ENCODE measurements at places on chromosomes 5 and 9.

DNA sequence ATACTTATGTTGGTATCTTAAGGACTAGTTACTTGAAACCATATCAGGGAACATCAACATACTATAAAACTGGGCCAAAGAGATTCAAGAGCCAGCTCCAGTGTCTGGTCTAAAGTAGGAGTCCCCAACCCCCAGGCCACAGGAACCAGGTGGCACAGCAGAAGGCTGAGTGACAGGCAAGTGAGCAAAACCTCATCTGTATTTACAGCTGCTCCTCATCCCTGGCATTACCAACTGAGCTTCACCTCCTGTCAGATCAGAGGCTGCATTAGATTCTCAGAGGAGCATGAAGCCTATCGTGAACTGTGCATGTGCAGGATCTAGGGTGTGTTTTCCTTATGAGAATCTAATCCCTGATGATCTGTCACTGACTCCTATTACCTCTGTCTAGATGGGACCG, 581.6 kb upstream of the CDH9 start:
- DNase-seq: no peak

- peak; percentile 46 for DNase-seq
These were observed 69.3 kb downstream of the SNX30 start for GRCh38 chr9:112819635-112820496.

DNA sequence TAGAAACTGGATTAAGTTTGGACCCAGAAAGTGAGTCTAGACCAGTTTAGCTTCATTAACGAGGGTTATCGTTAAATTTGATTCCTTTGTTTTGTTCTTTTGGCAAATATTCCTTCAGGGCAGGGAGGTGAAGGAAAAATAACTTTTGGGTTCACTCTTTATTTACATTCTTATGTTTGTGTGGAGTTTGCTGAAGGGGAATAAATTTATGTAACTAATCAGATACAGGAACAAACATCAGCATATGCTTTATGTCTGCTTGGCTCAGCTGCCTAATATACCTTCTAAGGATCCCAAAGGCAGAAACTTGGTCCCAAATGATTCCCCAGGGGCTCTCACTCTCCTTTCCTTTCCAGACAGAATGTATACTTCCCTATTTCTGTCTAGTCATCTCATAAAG, 132.4 kb downstream of the MCTP1 start:
- no peak for DNase-seq

DNA sequence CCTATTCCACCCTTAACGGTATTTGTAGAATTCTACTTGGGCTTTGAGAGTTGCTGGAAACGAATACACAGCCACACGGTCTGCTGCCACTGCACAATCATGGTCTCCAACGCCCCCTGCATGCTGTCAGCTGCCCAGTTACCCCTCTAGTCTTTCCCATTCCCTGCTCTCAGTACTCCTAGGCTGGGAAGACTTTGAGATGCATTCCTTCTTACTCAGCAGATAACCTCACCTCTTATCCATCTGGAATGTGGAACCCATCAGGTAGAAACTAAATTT, 92.8 kb downstream of the ANKH start:
- no peak for DNase-seq

DNA sequence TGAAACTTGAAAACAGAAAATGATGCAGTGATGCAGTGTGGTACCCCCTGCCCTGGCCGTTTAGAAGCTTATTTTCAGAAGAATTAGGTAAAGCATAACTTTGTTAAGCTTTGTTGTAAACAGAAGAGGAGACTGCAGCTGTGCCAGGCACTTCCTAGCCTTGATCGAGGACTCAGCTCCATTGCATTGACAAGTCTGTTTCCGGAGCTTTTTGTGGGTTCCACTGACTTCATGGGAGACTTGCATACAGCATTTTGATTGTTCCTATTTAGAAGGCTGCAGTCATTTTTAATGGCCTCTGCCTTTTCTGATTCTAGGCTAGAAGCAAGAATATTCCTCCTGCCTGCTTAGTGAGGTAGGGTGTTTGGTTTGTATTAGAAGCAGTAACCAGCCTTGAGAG, 12.3 kb downstream of the MVB12B start:
- DNase-seq: no peak

- no peak for DNase-seq
These were observed 57.3 kb downstream of the TRIP13 start for GRCh38 chr5:949815-950560.

DNA sequence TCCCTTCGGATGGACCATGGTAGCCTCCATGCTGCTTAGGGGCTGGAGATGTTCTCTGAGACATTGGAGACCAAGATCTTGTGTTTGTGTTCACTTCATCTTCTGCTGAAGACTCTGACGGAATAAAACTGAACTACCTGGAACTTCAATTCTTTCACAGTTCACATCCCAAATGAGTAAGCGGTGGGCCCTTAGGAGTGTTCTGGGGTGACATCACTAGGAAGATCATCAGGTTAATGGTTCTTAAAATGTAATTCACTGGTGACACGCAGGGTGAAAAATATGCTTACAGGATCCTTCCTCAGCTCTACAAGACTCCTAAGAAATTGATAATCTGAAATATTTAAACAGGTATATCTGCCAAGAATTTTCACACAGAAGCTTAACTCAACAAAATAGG, 561.5 kb downstream of the SEMA5A start:
- DNase-seq: no peak

GRCh38 chr9:134916161-134916665, 1.5 kb downstream of the FCN1 start:
- no peak for DNase-seq

- no peak for DNase-seq
These were observed 11.6 kb upstream of the NTNG2 start for GRCh38 chr9:132150256-132150655.

- DNase-seq: no peak
These were observed 3.3 kb downstream of the SLC23A1 start for GRCh38 chr5:139379626-139380449.

DNA sequence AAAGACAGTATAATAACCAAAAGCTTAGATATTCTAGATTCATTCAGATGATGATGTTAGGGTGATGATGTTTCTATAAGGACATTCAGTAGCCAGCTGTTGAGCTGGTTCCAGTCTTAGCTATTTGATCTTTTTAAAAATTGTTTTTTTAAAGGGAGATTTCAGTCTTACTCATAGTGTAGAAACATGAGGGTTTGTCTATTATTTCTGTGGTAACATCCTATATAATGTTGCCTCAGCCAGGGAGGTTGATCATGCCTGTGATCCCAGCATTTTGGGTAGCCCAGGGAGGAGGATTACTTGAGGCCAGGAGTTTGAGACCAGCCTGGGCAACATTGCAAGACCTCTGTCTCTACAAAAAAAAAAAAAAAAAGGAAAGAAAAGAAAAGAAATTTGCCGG, 167.8 kb downstream of the DOCK2 start:
- DNase-seq: no peak

DNA sequence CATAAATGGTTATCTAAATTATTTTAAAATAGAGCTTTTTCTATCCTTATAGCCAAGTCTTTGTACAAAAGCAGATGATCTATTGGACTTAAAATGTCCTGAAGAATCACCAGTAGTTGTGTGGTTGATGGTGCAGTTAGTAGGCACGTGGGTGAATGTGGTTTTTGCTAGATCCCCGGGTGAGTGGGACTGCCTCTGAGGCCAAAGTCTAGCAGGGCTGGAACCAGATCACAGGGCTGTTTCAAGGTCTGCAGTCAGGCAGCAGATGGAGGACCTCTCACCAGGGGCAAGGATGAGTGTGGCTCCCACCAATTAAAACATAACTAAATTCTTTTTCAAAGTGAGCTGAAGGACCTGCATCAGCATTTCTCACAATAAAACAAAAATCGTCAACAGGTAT, 604.7 kb upstream of the FTMT start:
- no peak for DNase-seq

DNA sequence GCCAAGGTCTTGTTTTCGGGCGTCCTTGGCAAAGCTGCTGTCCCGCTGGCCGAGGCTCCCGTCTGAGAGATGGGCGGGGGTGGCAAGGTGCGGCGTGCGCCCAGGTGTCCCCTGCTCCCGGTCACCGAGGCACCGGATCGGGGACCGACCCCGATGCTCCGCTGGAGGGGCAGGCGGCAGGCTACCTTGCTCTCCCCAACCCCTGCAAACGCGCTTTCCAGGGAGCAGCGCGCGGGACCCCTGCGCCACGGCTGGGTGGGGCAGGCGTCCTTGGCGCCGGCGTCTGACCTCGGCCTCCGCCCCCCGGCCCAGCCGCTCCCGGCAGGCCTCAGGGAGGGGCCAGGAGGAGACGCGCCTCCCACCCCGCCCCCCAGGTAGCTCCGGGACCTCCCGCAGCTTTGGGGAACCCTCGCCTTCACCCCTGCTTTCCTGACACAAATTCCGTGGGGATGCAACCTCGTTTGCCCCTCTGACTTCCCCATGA, 551 bp downstream of the N4BP3 start:
- no peak for DNase-seq

GRCh38 chr5:168818558-168818957, 239.4 kb upstream of the PANK3 start:
- DNase-seq: no peak

DNA sequence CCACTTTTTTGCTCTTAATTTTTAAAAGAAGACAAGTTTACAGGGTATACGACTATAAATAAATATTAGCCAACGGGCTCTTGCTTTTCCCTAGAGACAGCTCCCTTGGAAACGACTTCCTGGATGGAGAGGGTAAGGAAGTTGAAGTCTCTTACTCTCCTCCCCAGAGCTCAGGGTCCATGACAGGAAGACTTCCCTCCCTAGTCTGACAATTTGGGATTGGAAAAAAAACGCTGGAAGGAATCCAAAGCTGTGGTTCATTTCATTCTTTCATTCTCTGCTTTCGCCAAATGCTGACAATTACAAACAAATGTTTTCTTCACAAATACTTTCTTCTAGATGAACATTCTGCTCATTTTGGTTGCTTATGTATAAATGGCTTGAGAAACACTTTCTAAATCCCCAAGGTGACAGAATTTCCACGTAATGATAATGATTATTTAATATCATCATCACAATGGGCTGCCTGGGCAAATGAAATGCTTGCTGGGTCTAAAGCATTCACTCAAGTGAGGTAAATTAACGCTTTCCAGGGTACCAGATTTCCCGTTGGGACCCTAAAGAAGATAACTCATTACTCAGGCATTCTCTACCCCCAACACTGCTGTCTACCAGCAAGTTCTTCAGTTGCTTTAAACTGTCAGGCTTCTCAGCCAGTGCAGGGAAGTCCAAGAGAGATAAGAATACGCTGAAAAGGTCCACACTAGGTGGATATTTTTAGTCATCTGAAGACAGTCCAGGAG, 139.8 kb upstream of the SLC30A5 start:
- DNase-seq: peak; percentile 28

GRCh38 chr5:159345861-159346260, 15.6 kb upstream of the IL12B start:
- no peak for DNase-seq

DNA sequence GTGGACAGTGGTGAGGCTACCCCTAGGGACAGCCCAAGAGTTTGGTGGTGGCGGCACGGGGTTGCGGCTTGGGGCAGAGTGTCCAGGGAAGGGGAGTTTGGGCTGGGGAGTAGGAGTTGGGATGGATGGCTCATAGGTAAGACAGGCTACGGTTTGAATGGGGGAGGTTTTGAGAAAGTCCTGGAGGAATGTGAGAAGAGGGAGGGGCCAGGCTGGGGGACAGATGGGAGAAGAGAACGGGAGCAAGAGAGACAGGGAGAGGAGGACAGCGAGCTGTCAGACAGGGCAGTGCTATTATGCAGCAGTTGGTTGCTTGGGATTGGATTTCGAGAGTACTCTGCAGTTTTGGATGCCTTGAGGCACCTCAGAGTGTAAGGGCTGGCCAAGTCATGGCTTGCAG, 24.5 kb downstream of the PSD2 start:
- no peak for DNase-seq

DNA sequence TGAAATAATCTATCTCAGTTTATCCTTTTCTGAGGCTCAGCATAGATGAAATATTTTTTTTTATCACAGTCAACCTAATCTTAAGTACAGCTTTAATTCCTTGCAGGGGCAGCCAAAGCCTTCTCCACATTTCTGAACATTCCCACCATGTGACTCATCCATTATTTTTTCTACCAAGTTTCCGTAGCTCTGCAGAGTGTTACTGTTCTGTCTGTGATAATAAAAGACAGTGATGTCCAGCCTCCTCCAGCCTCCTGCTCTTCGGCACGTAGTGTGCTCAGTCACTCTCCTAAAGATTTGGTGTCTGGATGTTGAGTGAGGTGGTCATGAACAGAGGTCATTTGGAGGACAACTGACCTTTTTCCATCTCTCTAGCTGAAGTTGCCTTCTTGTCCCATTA, 338.1 kb upstream of the ADAMTS16 start:
- no peak for DNase-seq

GRCh38 chr5:176185133-176185733, 53.0 kb upstream of the SIMC1 start:
- no peak for DNase-seq

- no peak for DNase-seq
These were observed 12.3 kb downstream of the GAPT start for GRCh38 chr5:58503390-58504046.

GRCh38 chr9:129073404-129073803, 7.5 kb upstream of the DOLPP1 start:
- DNase-seq: no peak

GRCh38 chr5:6784481-6784880, 71.2 kb downstream of the TENT4A start:
- DNase-seq: no peak

DNA sequence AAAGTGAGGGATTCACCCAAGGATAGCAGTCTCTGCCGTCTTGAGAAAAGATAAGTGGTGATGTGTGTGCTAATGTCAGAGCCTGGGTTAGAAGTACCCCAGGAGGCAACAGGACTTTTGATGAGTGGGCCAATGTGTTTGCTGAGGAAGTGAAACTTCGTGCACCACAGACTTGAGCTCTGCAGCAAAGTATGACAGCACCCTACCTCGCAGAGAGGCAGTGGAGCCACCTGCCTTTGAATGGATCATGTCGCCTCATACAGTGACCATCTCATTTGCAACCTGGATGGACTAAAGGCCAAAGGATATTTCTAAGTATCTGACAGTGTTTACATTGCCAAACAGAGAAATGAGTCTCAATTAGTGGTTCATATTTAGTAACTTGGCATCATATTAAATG, 593.9 kb upstream of the GRAMD2B start:
- DNase-seq: no peak

DNA sequence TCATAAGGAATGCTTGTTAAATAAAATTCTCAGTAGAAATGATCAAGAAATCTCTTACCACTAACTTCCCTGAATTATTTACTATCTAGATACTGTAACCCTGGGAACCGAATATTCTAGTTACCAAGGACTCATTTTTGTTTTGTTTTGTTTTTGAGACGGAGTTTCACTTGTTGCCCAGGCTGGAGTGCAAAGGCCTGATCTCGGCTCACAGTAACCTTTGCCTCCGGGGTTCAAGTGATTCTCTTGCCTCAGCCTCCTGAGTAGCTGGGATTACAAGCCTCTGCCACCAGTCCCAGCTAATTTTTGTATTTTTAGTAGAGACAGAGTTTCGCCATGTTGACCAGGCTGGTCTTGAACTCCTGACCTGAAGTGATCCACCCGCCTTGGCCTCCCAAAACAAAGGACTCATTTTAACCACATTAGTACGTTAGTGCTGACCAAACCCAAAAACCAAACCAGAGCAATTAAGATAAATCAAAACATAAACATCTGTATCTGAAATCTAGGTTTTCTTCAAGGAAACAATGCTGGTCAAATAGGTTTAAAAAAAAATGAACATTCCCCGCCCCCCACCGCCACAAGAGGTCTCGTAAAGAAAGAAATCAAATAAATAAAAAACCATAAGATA, 3.7 kb downstream of the TXN start:
- DNase-seq: no peak

GRCh38 chr5:81530919-81531318, 137.0 kb upstream of the ACOT12 start:
- no peak for DNase-seq

Measured in GM04504 (cell line).